ENCODE measurements at places on chromosomes 6 and 20. TPM values are rescaled to one million over a fixed set of nuclear protein-coding genes. Genes with fewer than 3 reads are reported as not detected.

DNA sequence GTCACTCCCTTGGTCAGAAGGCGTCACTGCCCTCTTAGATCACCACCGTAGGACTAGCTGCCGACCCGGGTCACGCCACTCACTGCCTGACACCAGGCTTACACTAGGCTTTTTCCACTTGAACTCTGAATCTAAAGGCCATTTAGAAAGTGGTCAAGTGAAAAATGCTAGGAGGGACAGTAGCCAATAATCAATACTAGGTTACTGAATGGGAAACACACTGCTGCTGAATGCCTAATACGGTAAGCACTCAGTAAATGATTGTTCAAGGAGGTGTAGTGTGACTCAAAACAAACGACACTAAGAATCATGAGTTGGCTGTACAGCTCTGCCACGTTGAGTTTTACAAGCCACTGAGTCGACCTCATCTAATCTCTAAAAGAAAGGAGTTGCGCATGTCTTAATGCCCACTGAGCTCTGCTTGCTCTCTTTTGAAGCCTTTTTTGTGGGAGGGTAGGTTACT is 760 bp upstream of the IBTK start:
- no peak for DNase-seq
- H3K4me3 ChIP-seq: peak overlapping the region; percentile 59
- H3K27me3 ChIP-seq: no peaks in the 10 kb centered on the region
- no peaks in the 10 kb centered on the region for H3K36me3 ChIP-seq

GRCh38 chr6:149449831-149450678 is 34.8 kb downstream of the ZC3H12D start:
- no peaks in the 10 kb centered on the region for H3K27me3 ChIP-seq
- no peak overlapping the region for H3K4me3 ChIP-seq
- no peak overlapping the region for H3K27ac ChIP-seq
- DNase-seq: no peak
- peaks cover 63% of the 10 kb centered on the region for H3K36me3 ChIP-seq
- no peaks in the 10 kb centered on the region for H3K4me1 ChIP-seq

The KLC4 gene
- total RNA-seq: 52.7 TPM

DNA sequence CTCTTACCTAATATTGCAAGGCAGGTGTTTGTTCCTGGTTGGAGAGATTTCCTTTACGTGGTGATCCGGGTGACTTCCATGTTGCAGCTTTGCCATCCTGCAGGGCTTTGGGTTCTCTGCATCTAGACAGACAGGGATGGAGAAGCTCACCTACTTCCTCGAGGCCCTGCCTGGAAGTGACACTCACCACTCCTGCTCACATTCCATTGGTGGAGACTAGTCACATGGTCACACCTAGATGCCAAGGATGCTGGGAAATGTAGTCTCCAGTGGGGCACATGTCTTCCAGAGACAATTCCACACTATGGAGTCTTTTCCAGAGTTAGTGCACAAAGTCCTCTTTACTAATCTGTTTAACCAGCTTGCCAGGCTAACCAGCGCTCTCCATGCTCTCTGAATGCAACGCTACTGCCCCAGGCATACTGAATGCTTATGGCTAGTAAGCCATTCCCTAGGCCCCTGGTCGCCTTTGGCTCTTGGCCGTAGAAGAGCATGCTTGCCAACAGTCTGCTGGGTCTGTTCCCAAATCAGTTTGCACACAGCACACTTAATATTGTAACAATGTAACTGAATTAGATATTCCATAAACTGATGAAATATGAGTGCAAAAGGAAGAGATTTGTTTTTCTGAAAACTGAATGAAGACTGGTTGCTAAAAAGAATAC is 6.7 kb upstream of the KCNK15 start:
- H3K4me3 ChIP-seq: no peak overlapping the region
- DNase-seq: peak; percentile 62
- no peaks in the 10 kb centered on the region for H3K36me3 ChIP-seq
- H3K27ac ChIP-seq: no peak overlapping the region
- no peaks in the 10 kb centered on the region for H3K4me1 ChIP-seq

The SAPCD1 gene
- 11.1 TPM for total RNA-seq

GRCh38 chr20:62766071-62766450 is 30.2 kb upstream of the MRGBP start:
- H3K4me1 ChIP-seq: no peaks in the 10 kb centered on the region
- no peak for DNase-seq
- H3K27me3 ChIP-seq: no peaks in the 10 kb centered on the region
- H3K4me3 ChIP-seq: no peak overlapping the region

GRCh38 chr6:53189554-53189953 is 40.9 kb upstream of the GCM1 start:
- H3K36me3 ChIP-seq: no peaks in the 10 kb centered on the region
- no peak overlapping the region for H3K4me3 ChIP-seq
- H3K4me1 ChIP-seq: peaks cover 51% of the 10 kb centered on the region
- no peak overlapping the region for H3K27ac ChIP-seq
- DNase-seq: no peak

DNA sequence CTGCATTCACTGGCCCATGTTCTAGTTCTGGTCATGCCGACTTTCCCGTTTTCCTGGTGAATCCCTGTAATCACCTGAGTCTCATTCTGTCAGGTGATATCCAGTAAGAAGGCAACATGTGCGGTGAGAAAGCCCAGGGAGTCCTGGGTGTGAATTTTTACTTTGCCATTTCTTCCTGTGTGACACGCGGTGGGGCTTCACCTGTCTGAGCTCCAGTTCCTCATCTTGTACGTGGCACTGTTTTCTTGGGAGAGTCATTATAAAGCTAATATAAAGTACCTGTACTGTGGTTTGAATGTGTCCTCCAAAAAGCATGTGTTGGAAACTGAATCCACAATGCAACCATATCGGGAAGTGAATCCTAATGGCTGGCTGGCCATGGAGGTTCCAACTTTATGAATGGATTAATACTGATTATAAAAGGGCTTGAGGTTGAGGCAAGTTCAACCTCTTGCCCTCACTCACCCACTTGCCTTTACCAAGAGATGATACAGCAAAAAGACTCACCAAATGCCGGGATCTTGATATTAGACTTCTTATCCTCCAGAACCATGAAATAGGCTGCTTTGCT is 5.1 kb downstream of the HLA-E start:
- no peak overlapping the region for H3K4me3 ChIP-seq
- H3K27me3 ChIP-seq: no peaks in the 10 kb centered on the region
- peaks cover 57% of the 10 kb centered on the region for H3K4me1 ChIP-seq

DNA sequence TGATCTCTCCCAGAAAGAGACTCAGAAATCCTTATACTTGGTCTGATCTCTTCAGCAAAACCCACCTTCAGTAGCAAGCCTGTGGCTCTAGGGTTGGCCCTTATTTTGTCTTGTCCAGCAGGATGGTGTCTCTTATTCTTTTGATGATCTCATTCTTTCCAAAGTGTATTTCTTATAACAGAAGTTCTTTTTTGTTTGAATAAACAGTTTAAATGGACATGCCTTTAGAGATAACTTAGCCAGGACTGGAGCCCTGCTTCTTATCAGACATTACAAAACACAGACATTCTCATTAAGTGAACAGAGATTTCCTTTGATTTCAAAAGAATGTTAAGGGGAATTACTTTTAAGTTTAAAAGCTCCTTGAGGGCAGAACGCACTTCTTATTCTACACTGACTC is 31.7 kb downstream of the KCNS1 start:
- no peak overlapping the region for H3K4me3 ChIP-seq
- DNase-seq: no peak
- peaks cover 6% of the 10 kb centered on the region for H3K4me1 ChIP-seq

The TSBP1 gene
- not detected for total RNA-seq

The NKX2-2 gene
- not detected for total RNA-seq

The EPPIN gene
- total RNA-seq: not detected
